ENCODE measurements at places on chromosomes 5 and 9. TPM values are rescaled to one million over a fixed set of nuclear protein-coding genes. Genes with fewer than 3 reads are reported as not detected.

DNA sequence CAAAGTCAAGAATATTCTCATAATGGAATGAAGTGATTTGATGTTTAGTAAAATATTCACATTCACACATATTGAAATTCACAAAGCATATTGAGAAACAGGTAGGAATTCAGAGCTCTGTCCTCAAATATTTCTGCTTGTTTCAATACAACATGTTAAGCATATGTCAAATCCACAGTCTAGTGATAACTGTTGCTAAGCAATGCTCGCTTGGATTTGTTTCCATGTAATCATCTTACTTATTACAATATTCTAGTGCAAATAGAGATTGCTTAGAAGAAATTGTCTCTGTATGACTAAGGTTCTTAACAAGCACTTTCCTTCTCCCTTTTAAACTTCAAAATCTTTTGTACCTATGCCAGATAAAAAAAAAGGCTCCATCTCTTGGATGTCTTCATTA lies 995.7 kb downstream of the CDH18 start:
- DNase-seq: no peak

CAVIN4 gene
- total RNA-seq: 50.9 TPM

GRCh38 chr9:130220352-130220751 lies 45.2 kb upstream of the HMCN2 start:
- no peak for DNase-seq

DNA sequence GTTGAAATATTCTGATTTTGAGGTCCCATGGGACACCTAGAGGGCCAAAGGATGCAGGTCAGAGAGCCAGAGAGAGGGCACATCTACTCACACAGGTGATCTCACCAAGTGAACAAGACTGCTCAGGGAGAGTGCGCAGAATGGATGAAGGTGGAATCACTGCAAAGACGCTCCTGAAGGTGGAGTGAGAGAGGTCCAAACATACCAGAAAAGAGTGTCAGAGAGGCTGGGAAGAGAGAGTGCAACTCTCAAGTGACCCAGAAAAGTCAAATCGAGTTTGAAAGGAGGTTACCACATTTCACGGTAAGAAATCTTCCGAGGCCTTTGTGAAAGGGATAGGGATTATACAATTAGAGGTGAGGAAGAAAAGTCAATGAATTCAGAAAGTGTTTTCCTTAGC lies 173.4 kb downstream of the EPB41L4A start:
- no peak for DNase-seq

DNA sequence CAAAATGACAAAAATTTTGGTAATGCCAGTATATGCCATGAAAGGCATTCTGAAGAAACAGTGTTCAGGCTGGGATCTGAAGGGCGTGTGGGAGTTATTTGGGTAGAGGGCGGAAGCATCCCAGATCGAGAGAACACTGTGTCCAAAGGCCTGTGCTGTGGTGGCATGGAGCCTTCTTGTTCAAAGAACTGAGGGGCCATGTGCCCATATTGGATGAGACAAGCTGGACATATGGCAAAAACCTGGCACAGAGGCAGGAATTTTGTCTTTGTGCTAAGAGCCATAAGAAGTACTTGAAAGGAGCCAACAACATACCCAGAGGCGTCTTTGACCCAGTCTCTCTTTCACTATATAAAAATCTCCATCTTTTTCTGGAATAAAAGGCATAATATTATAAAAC lies 128.0 kb downstream of the SYK start:
- no peak for DNase-seq

GRCh38 chr9:5920860-5921328 lies 30.2 kb downstream of the MLANA start:
- no peak for DNase-seq
